ENCODE measurements at places on chromosomes 12 and 14. TPM values are rescaled to one million over a fixed set of nuclear protein-coding genes. Genes with fewer than 3 reads are reported as not detected.
A peak's percentile ranks its signal among the peaks of the same experiment; 100 is the strongest.

- peak; percentile 87 for DNase-seq
These were observed at the start of gene DDX55 for GRCh38 chr12:123601602-123602489. TSS of gene DDX55 (plus strand) at chr12:123602099. CDS start at chr12:123602149, 50 bp downstream.

The TEP1 gene
- total RNA-seq, result 22.8 TPM

DNA sequence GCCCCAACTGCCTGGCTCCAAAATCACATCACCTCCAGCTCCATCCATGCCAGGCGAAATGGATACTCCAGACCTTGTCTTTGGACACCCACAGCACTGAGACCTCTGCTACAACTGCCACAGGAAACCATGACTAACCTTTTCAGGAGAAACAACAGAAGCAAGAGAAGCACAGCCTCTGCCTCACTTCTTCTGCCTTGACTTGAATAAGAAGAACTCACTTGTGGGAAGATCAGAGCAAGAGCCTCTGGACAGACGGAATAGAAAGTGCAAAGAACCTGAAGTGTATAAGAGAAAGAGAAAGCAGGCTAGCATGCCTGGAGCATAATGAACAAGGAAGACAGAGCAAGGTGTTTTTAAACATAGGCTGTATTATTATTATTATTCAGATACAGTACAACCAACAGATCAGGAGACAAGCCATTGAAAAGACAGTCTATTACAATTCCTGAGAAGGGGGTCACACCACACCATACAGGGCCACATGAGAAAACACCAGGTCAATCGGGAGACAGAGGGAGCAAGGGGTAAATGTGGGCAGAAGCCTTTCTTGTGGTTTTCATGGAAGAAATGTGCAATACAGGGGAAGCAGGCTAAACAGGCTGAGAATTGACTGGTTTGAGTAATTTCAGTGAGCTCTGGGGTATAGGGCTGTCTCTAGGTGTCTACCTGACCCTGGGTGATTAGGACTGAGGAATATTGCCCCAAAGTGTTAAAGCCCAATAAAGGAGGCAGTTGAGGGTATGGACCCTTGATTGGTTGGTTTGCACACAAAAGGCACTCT lies 7.4 kb upstream of the OR10P1 start:
- DNase-seq, result peak; percentile 48

The HOXC12 gene
- total RNA-seq, result not detected

DNA sequence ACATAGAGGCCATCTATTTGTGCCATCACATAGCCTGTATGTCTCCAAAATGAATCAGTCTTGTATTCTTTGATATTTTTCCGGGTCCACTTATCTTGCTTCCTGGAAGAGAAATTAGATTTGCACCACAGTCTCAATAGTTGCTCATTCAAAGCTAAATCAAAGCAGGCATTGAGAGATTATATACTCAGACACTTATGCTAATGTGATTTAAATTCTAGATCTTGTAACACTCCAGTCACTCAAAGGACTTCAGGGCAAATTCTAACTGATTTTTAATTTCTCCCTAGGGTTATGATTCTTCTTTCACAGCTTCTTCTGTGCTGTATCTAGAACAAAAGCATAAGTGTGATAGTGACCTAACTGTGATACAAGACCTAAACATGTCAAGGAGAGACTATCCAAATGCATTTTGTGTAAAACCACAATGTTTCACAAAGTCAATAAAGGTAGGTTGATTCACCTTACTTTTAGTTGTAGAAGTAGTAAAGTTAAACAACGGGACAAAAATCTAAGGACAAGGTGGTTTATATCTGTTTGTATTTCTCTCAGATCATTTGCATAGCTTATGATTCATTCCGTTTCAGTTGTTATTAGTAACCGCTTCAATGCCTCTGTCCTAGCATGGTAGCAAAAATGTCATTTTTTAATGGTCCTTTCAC lies 26.8 kb downstream of the PLBD1 start:
- DNase-seq, result no peak

The FBLN5 gene
- 1.4 TPM for total RNA-seq

The PRPH gene
- not detected for total RNA-seq

DNA sequence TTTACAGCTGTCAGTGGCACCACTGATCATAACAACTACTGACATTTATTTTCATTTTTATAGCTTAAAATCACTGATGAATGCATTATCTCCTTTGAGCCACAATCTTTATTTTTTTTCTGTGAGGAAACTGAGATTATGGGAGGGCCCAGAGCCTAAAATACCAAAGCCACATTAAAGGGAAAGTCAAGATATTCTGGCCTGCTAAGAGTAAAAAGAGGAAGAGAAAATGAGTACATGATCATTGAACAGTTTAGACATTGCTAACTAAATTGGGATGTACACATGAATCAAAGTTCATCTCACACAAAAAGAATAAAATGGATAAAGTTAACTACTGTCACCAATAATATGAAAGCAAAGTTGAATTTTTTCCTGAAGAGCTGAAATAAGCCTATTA lies 170.5 kb upstream of the GARIN2 start:
- no peak for DNase-seq

- peak; percentile 15 for DNase-seq
These were observed 760.4 kb downstream of the TMEM121 start for GRCh38 chr14:106286697-106287290.

All from activated CD8-positive, alpha-beta T cell treated with anti-CD3 and anti-CD28 coated beads for 36 hours (primary cell).